ENCODE measurements at places on chromosomes 2 and 18. TPM values are rescaled to one million over a fixed set of nuclear protein-coding genes. Genes with fewer than 3 reads are reported as not detected.

The RNMT gene
- 36.5 TPM for total RNA-seq

The TCF23 gene
- total RNA-seq = not detected

The CXXC1 gene
- total RNA-seq = 79.1 TPM

DNA sequence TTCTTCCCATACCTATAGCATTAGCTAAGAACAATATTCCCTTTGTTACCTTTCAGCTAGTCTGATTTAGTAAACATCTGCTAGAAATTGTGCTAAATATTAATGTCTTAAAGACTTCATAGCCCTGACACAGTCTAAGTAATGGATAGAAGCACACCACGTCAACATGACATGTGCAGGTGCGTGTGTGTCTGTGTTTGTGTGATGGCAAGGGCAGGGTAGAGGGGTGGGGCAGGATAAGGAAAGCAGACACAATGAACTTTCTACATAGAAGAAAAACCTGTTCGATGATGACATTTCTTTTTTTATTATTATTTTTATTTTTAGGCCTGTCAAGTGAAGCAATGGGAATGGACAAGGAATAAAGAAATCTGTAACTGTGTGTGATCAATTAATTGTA, 223.3 kb downstream of the NOL4 start:
- no peak for DNase-seq

DNA sequence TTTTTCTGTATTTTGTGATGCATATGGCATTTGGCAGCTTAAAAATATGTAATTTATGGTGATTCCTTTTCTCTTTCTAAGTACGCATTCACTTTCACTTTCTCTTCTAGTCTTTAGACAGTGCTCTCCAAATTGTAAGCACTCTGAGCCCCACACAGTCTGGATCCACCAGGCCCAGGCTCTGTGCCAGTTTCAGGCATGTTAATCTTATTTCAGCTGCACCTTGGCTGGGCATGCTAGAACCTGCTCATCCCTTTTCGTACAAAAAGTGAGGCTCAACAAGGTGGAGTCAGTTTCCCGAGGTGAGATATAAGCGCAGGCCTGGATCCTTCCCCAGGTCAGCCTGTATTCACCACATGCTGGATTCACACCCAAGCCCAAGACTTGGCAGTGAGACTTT, 203.9 kb downstream of the MTX2 start:
- no peak for DNase-seq

DNA sequence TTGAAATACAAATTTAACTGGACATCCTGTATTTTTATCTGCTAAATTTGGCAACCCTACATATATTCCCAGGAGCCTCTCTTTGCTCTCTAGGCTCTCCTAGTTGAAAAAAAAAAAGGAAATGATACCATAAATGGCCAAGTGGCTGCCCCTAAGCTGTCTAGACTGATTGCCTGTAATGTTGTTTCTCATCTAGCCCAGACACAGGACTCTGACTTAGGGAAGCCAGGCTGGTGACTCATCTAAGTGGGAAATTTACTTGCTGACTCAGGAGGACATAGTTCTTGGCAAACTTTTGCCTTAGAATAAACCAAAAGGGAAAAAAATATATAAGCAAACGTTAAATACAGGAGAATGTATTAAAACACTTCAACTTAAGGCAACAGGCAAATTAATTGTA, 14.6 kb upstream of the ITGAV start:
- DNase-seq = no peak

GRCh38 chr2:7683196-7683595, 766.0 kb downstream of the RNF144A start:
- DNase-seq = no peak

DNA sequence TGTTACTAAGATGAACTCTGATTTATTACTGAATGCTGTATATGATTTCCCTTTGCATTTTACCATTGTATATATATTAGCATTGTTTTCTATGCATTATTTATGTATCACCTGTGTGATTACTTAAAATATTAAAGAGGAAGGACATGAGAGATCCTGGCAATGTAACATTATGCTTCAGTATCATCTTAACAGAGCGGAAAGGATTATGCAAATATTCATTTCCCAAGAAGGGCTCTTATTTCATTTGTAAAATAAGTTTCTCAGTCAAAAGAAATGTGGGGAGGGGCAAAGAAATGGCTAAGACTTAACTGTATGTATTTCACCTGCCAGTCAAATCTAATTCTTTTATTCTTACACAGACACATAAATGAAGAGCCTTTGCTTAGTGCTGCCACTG, 654.2 kb upstream of the PKDCC start:
- DNase-seq = no peak

- no peak for DNase-seq
Measured at GRCh38 chr18:35968278-35968880, 4.1 kb upstream of the RMP24 start.
